NCI-H446 treated with DMSO at 0.1 percent for 48 hours (cell line): ENCODE measurements at places on chromosomes 2 and 18.

DNA sequence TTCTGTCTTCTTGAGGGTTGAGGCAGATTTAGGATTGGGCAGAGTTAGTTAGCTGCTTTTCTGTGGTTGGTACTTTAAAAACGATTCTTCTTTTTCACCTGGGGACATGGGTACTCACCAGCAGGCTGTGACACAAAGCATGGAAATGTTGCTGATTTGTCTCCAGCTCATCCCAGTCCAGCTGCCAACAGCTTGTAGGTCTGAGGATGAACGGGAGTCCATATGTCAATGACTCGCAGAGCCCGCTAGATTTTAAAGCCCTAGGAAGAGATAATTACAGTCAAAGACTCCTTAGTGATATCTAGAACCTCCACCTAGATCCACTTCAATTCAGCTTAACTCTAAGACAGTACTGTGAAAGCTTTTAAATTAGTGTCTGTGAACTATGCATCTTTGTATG is 20.8 kb downstream of the DOK1 start:
- no peak for DNase-seq

- no peak for DNase-seq
Observed at GRCh38 chr2:136131484-136131960, 13.6 kb upstream of the CXCR4 start.

- DNase-seq = no peak
Observed at GRCh38 chr2:126839796-126840195, 58.9 kb upstream of the TEX51 start.

DNA sequence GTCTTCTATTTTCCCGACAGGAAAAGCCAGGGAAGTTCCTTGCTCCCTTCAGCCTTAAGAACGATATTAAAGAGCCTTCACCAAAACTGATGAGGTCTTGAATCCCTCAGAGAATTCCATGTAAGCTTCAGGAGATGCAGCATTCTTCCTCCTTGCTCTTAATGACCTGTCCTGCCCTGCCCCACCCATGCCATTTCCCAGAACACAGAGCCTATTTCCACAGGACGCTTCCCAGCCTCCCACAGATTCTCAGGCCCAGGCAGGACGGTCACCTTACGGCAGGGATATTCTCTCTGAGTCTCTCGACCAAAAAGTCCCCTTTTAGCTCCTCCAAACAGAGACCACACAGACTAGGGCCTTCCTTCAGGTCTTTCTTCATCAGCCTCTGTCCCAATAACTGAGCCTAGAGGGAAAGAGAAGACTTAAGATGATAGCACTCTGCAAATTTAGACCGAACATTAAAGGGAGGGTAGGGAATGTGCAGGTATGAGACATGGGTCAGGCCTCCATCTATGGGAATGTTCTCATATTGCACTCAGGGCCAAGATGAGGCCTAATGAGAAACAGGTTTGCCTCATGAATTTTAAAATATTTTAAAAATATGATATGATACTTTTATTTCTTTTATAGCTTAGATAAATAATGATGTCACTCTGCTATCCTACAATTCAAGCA is 62.1 kb downstream of the COBLL1 start:
- no peak for DNase-seq

- no peak for DNase-seq
Observed at GRCh38 chr2:188130317-188130716, 161.4 kb upstream of the GULP1 start.

DNA sequence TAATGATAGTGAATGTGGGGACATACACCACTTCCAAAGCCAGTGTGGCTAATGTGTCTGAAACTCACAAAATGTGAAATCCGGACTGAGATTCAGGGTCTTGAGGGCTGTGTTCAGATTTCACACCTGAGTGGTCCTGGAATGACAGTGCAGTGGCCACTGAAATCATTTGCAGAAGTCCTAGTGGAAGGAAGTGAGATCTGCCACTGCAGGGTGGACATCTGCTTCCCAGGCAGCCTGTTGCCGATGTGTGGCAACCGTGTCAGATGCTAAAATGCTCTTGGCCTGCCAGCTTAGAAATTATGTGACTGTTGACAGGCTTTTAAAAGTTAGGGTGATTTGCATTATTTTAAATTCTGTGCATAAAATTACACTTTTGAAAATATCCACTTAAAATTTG is 77.8 kb upstream of the TMEM200C start:
- no peak for DNase-seq

GRCh38 chr2:145356056-145356455 is 836.1 kb upstream of the ZEB2 start:
- no peak for DNase-seq

DNA sequence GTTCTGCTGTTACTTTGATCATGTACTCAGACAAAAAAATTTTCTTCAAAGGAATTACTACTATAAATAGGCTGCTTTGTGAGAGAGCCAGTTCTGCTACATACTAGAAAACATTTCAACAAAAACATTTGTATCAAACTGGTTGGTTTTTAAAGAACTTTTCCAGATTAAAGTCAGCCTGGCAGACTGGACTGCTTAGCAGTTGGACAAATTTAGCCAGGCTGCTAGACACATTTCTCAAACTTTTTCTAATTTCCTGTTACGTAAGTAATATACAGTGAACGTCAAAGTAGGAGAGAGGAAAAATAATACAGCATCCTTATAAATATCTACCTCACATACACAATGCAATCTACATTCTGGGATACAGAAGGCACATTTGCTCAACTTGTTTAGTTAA is 109.5 kb downstream of the SP3 start:
- no peak for DNase-seq

DNA sequence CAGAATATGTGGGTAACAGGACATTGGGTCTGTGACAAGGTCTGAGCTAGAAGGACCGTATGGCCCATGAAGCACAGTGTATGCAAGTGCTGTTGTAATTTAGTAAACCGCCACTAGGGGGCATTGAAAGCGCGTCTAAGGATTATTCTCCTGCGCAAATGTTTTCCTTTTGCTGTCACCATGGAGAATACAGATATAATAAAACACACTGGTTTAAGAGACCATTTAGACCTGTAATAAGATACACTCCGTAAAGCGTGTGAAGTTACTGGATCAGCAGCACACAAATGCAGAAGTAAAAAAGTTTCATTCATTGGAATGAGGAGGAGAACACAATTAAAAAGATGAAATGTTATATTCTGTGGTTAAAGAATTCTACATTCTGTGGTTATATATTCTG is 272.4 kb downstream of the AGAP1 start:
- peak; percentile 18 for DNase-seq
